Cerebellar nuclear complex (tissue), 1 donor: ENCODE measurements at places on chromosomes 16 and 17.

- no peak for DNase-seq
Observed at GRCh38 chr17:10613775-10614513, 43.2 kb downstream of the MYH3 start.

DNA sequence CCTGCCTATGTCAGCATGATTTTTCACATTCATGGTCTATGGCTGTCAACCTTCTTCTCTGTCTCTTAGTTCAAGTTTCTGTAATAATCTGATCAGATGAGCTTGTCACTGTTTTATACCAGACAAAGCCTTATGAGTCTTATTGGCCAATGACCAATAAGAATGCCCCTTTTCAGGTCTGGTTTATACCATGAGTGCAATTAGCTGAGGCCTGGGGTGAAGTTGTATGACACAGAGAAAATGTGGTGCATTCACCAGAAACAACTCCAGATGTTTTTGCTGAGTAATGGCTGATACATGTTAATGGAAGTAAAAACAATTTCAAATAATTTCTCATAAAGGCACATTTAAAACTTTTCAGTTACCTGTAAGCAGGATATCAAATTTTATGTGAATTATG lies 218.6 kb upstream of the CDH8 start:
- DNase-seq, result no peak

DNA sequence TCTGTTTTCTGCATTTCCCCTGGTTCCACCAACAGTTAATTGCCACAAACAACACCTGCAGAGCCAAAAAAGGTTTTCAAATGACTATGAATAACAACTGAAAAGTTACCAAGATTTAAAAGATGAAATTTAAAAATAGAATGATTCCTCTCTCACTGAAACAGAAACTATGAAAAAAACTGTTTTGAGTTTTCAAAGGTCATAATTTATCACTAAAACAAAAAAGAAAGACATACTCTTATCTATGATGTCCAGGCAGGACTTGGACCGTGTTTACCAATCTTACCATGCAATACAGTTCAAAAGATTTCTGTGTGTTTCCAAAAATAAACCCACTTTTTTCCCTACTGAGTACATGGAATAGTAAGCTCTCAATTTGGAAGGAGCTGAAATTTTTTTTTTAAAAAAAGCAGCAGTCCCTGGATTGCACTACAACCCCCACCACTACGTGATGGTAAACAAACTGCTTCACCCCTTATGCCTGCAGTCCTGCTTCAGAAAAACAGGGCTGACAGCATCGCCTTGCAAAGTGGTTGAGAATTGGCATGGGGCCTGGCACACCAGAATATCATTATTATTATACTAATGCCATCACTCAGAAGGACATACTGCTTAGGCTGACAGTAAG lies 8.5 kb downstream of the TXNDC11 start:
- DNase-seq, result no peak

GRCh38 chr16:51816929-51817328 lies 665.9 kb upstream of the SALL1 start:
- DNase-seq, result no peak

DNA sequence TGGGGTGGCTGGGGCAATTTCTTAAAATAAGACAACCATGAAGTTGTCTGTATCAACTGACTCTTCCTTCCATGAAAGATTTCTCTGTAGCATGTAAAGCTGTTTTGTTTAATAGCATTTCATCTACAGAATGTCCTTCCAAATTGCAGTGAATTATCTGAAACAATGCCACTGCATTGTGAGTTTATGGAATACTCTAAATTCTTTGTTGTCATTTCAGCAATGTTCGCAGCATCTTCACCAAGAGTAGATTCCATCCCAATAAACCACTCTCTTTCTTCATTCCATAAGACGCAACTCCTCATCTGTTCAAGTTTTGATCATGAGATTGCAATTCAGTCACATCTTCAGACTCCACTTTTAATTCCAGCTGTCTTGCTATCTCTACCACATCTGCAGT lies 54.6 kb downstream of the CPPED1 start:
- no peak for DNase-seq

DNA sequence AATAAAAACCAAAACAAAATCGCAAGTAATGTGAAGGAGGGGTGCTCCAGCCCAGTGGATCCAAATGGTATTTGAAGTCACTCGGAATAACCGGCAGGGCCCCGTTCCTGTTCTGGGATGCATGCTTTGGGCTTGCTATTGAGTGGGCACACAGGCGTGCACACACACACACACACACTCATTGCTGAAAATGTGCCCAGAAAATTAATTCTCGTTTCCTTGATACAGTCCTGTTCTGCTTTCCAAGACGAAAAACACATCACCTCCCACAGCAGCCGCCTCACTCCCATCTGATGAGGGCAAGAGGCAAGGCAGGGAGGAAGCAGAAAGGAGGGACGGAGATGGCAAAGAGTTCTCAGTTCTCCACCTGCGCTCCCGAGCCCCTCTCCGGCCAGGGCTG lies 62.2 kb upstream of the SDK2 start:
- DNase-seq, result no peak

- no peak for DNase-seq
Observed at GRCh38 chr17:11264183-11264871, 23.3 kb downstream of the SHISA6 start.

- DNase-seq, result no peak
Observed at GRCh38 chr16:11224894-11225676, 30.9 kb downstream of the SOCS1 start.

- DNase-seq, result no peak
Observed at GRCh38 chr16:78005881-78006280, 16.5 kb upstream of the CLEC3A start.

- no peak for DNase-seq
Observed at GRCh38 chr16:82439678-82440293, 187.0 kb upstream of the CDH13 start.

DNA sequence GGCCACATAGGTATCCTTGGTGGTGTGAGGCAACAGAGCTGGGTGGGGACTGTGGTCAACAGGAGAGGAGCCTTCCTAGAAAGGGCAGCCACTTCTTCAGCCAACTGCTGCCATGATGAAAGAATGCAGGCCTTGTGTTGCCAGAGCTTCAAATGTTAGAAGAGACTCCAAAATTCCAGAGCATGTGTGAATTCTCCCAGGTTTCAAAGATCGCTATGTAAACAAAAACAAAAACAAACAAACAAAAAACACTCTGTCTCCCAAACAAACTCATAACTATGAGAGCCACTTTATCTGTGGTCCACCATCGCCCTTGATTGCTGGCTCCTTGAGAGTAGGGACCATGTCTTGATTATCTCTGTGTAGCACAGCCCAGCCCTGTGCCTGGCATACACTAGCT lies 55.5 kb upstream of the ZNF423 start:
- no peak for DNase-seq

DNA sequence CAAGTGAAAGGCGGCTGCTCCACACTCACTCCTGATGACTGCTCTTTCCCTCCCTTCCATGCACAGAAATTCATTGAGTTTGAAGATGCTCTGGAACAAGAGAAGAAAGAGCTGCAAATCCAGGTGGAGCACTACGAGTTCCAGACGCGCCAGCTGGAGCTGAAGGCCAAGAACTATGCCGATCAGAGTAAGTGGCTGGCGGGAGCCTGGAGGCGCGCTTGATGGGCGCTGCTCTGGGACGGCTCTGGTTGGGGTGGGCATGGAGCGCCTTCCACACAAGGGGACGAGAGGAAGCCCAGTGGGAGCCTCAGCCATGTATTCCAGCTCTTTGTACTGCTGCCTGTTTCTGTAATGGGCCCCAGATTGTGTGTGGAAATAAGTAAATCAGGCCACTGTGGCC lies 18.5 kb downstream of the MAPK8IP3 start:
- DNase-seq, result no peak
